ENCODE measurements at places on chromosomes 1 and 21. TPM values are rescaled to one million over a fixed set of nuclear protein-coding genes. Genes with fewer than 3 reads are reported as not detected.

DNA sequence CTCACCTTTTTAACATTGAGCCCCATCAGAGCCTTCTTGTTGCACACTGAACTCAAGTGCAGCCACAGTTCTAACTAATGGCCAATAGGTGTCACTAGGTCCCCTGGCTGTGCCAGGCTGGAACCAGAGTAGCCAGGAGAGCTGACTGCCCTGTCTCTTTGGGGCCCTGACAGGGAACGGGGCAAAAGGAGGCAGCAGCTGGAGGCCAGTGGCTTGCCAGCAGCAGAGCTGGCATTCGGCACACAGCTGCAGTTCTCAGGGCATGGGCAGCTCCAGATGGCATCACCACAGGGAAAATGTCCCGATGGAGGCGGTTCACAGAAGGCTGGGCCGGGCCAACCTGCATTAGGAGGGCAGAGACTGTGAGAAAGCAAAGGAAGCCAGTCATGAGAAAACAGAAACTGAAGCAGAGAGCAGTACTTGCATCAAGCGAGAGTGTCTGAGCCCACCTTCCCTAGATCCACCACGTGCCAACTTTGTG is 188.6 kb downstream of the FCRL5 start:
- peak; percentile 57 for DNase-seq

DNA sequence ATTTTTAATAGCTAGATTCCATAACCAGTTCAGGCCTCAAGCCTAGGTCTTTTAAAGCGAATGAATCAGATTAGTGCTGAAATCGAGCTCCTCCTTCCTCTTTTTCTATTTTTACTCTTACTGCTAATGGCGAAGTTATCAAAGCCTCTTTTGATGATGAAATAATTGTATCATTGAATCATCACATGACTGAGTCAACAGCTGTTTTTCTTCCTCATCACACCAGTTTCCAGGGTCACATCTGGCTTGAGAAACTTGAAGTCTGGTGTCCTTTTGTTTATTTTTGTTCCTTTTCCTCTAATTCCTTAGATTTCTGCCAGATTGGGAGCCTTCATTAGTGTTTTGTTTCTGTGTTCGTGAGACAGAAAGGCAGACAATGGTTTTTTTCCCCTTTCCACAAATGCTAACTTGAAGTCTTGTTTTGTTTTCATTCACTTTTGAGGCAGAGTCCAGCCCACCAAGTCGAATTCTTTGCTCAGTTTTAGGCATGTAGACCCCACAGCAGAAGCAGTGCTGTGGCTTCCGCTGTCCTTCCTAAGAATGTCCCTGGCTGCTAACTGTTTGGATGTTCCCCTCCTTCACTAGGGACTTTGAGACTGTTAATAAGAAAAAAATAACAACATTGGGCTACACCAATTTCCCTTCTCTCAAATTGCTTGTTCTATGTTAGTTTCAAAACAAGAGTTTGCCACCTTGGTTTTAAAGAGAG is 51.9 kb upstream of the FMOD start:
- peak; percentile 6 for DNase-seq

KANK4 gene
- total RNA-seq, result 0.07 TPM

INAVA gene
- total RNA-seq, result 0.10 TPM
